ENCODE measurements at places on chromosomes 12 and 14. TPM values are rescaled to one million over a fixed set of nuclear protein-coding genes. Genes with fewer than 3 reads are reported as not detected.
A peak's percentile ranks its signal among the peaks of the same experiment; 100 is the strongest.

Gene CCDC177
- total RNA-seq: not detected

Gene MDGA2
- total RNA-seq: not detected

Gene NID2
- total RNA-seq: 12.9 TPM

Gene KRT79
- total RNA-seq: not detected

DNA sequence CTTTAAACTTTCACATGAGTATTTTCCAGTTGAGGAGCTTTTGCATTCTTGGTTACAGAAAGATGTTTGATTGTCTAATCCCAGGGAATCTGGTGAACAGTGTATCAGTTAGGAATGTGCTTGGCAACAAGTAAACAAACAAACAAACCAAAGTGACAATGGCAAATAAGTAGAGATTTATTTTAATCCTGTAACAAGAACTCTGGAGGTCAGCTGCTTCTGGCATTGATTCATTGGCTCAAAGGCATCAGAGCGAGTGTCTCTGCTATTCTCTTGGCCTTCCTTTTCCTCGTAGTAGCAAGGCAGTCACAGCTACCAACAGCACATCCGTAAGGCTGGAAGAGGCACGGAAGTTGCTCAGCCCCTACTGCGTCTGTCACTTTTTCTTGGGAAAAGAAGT is 37.2 kb downstream of the CRADD start:
- DNase-seq: no peak
- H3K36me3 ChIP-seq: no peaks in the 10 kb centered on the region
- H3K4me1 ChIP-seq: peaks cover 28% of the 10 kb centered on the region
- peak overlapping the region; percentile 51 for H3K27ac ChIP-seq
- H3K27me3 ChIP-seq: no peaks in the 10 kb centered on the region
